Activated CD4-positive, alpha-beta T cell treated with anti-CD3 and anti-CD28 coated beads for 4 hours (primary cell): ENCODE measurements at places on chromosomes 5 and 9.

- no peak for DNase-seq
Measured at GRCh38 chr9:89358376-89358916, 40.1 kb downstream of the SECISBP2 start.

DNA sequence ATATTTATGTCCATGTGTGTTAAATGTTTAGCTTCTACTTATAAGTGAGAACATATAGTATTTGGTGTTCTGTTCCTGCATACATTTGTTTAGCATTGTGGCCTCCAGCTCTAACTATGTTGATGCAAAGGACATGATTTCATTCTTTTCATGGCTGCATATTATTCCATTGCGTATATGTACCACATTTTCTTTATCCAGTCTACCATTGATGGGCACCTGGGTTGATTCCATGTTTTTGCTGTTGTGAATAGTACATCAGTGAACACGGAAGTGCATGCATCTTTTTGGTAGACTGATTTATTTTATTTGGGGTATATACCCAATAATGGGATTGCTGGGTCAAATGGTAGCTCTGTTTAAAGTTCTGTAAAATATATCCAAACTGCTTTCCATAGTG is 359.0 kb downstream of the SLCO4C1 start:
- no peak for DNase-seq

GRCh38 chr9:76414661-76415060 is 20.4 kb upstream of the RFK start:
- DNase-seq, result no peak

GRCh38 chr5:132101385-132101880 is 27.8 kb downstream of the CSF2 start:
- DNase-seq, result no peak

DNA sequence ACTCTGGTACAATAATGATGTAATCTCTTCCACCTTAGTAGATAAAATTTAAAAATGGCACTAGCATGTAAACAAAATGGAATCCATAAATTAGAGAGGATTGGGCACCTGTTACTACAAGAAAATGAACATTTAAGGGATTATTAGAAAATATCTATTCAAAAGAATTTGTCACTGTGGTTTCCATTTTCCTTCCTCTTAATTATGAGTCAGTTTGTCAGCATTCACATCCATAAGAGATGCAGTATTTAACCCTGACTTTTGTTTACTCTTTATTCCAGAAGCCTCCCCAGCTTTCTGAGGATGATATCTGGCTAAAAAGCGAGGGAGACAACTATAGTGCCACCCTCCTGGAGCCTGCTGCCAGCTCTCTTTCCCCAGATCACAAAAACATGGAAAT is 72.1 kb downstream of the C9orf152 start:
- DNase-seq, result no peak

DNA sequence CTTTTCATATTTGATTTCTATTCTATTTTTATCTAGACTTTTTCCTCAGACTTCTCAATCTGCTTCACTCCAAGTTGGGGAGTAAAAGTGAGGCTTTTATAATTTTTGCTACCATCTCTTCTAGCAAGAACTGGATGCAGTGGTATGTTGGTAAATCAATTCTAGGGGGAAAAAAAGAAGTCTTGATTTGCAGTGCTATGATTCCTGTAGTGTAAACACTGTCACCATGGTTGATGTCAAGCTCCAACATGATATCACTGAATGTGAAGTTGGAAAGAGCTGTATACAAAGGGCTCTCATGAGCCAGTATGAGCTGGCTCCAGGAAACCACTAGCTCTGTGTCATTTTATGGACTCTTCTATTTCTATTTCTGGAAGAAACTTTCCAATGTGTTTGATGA is 439.2 kb downstream of the NTRK2 start:
- no peak for DNase-seq

DNA sequence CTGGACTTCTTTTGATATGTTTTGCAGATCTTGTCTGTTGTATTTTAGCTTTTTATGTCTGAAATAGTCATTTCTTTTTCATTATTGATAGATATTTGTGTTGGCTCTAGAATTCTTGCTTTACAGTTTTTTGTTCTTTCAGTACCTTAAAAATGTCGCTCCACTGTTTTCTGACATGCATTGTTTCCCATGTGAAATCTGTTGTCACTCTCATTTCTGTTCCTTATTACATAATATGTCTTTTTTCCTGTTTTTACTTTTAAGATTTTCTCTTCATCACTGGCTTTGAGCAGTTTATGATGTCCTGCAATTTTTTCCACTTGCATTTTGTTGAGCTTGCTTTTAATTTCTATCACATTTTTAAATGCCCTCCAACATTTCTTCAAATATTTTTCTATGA is 270.4 kb upstream of the TARS1 start:
- no peak for DNase-seq

DNA sequence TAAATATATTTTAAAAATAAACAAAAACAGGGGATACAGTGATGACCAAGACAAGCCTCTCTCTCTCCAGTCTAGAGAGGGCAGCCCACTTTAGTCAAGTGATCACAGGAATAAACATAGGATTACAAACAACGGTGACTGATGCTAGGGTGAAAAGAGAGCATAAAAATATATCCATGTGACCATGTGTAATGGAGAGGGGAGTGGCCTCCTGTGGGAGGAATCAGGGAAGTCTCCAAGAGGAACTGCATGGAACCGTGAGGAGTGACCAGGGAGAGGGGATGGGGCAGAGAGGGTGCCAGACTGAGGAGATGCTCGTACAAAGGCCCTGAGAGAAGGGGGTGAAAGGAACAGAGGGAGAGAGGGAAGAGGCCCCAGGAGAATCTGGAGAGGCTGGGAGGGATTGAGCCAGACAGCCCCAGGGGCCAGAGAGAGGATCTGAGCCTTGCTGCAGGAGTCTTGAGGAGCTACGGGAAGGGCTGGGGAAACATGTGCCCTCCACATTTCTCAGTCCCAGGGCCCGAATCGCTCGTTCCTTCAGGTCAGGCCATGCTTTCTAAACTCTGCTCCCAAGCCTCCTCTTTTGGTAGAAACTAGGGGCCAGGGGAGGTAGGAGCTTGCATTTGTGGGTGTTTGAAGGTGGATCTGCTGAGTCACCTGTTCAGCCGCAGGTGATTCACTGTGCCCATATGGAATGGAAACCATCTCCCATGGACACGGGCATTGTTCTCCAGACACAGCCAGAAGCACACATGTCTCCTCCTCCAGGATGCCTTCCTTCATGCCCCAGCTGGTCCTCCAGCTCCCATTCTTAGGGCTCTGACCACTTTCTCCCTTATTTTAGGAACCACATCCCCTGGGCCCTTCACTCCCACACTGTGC is 63.8 kb downstream of the PAX5 start:
- no peak for DNase-seq

DNA sequence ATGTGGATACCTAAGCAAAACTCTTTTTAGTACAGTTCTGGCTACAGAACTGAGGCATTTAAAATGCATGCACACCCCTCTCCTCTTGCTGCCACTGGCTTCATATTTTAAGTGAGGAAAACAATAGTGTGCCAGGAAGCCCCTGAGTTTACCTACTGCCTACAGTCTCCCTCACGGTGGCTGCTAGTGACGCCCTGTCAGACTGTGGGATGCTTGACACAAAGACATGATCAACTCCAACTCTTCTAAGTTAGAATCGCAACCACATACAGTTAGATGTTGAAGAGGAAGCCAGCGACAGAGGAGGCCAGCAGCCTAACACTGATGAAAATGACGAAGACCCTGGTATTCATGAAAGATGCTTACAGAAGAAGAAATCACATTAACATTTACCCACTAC is 1.3 kb downstream of the SEC16A start:
- DNase-seq, result no peak

DNA sequence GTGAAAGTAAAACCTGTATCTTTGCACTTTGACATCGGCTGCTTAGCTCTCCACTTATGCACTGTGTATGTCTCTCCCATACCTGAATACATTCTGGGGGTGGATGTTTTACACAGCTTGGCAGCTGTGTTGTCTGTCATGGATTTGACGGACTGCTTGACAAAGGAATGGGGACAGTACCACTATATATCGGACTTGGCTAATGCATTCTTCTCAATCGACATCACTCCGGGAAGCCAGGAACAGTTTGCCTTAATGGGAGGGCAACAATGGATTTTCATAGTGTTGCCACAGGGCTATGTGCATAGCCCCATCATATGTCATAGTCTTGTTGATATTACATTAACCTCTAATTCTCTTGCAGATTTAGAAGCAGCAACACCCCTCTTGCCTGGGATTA is 1008.3 kb downstream of the DNAH5 start:
- DNase-seq, result no peak

GRCh38 chr5:160272264-160272663 is 40.1 kb downstream of the CCNJL start:
- no peak for DNase-seq

DNA sequence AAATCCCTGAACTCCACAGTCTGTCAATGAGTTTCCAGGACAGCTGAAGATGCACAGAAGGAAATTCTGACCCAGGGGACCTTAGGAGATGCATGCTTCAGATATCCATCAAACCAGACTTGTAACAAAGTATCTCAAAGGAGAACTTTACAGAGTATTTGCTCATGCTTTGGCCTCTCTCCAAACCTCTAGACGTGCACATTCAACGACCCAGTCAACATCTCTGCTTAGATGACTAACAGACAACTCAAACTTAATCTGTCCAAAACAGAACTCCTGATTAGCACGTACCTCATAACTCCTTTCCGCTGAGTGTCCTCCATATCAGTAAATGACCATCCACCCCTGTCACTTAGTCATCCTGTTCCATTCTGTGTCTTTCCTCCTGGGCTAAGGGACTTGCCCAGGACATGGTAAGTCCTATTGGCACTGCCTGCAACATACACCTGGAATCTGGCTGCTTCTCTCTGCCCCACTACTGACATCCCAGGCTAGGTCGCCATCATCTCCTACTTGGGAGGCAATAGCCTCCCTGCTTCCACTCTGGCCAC is 107.4 kb downstream of the LMNB1 start:
- DNase-seq, result no peak

- no peak for DNase-seq
Measured at GRCh38 chr5:68071282-68071632, 144.3 kb upstream of the PIK3R1 start.

DNA sequence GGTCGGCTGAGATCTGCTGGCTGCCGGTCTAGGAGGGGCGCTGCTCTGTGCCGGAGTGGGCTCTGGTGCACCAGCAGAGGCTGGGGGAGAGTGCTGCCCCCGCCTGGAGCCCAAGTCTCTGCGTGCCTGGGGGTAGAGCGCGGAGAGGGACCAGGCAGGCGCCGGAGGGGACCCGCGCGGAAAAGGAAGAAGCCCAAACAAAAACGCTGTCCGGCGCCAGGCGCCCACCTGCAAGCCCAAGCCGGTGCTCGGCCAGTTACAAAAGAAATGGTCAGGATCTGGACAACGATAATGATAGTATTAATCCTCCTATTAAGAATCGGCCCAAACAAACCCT is 571 bp upstream of the S1PR3 start:
- DNase-seq, result no peak

- no peak for DNase-seq
Measured at GRCh38 chr5:127590156-127590722, 58.6 kb upstream of the CTXN3 start.

GRCh38 chr5:60843936-60844905 is at the start of gene ELOVL7:
TSS of gene ELOVL7 (minus strand) at chr5:60844269. CDS start at chr5:60787397, 56,872 bp downstream.
- no peak for DNase-seq

DNA sequence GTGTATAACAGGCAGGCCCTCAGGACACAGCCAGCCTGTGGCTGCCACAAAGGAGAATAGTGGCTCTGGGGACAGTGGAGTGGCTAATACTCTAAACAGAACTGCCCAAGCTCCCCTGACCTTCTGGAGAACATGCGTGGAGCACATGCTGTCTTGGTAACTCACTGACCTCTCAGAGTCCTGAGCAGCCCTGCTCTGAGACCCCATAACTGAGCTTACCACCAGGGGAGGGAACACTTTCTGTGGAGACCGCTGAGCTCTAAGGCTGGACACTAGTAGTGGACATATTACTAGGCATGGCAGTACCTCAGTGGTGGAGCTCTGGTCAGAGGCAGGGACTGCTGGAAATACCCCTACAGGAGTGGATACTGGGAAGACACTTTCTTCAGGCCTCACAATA is 60.2 kb upstream of the SPTLC1 start:
- no peak for DNase-seq
